ENCODE measurements at places on chromosomes 1 and 21.
A peak's percentile ranks its signal among the peaks of the same experiment; 100 is the strongest.

- no peak for DNase-seq
Measured at GRCh38 chr1:202193614-202194327, at the start of gene LGR6. Gene LGR6 (plus strand): TSS chr1:202193799. CDS start chr1:202193990, 191 bp downstream.

DNA sequence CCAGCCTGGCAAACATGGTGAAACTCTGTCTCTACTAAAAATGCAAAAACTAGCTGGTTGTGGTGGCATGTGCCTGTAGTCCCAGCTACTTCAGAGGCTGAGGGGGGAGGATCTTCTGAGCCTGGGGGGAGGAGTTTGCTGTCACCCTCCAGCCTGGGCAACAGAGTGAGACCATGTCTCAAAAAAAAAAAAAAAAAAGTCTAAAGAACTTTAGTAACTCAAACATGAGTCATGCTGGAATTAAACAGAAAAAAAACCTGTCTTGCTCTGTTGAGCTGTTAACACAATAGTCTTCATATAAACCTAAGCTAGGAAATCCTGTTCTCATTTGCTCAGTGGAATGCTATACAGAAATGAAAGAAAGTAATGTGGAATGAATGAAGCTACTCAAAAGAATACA lies 16.7 kb upstream of the DISP1 start:
- DNase-seq, result no peak

DNA sequence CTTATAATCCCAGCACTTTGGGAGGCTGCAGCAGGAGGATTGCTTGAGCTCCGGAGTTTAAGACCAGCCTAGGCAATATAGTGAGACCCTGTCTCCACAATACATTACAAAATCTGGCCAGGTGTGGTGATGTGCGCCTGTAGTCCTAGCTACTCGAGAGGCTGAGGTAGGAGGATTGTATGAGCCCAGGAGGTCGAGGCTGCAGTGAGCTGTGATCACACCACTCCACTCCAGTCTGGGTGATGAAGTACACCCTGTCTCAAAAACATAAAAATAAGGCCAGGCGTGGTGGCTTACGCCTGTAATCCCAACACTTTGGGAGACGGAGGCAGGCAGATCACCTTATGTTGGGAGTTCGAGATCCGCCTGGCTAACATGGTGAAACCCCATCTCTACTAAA lies 27.7 kb downstream of the L1TD1 start:
- no peak for DNase-seq

GRCh38 chr1:229376521-229376920 lies 33.7 kb upstream of the CCSAP start:
- DNase-seq, result no peak

GRCh38 chr21:43659136-43660000 lies at the start of the genes HSF2BP and RRP1B:
Gene HSF2BP (minus strand): TSS chr21:43659488. CDS start chr21:43658096, 1,392 bp downstream.
Gene RRP1B (plus strand): TSS chr21:43659560. CDS start chr21:43659665, 105 bp downstream.
- DNase-seq, result peak; percentile 22

DNA sequence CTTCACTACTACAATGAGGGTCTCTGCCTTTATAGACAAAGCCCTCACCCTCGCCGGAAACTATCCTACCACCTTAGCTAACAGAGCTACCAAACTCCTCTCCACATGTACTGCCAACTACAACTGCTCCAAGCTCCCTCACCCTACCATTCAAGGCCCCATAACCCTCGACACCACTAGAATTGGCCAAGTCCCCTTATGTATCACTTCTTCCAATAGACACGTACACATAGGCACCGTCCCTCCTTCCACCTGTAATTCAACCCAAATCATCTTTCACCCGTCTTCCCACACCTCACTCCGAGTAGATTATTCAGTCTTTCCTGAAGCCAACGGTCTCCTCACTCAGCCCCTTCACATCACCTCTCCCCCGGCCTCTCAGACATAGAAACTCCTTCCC lies 19.7 kb upstream of the CA6 start:
- DNase-seq, result no peak

DNA sequence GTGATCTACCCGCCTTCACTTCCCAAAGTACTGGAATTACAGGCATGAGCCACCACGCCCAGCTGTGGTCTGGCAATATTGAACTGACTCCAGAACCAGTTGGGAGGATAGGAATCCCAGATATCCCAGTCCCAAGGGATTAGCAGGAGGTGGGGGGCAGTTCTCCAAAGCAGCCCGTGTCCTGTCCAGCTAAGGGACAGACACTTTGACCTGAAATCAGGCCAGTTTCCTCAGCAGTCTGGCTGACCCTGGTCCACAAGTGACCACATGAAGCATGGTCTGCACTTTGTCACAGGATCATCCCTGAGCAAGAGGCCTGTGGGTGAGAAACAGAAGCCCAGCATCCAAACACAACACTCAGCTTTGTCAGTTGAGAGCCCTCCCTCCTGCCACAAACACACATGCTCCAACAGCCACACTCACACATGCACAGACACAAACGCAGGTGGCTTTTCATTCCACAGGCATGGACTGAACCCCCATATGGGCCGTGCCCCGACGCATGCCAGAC lies 2.7 kb upstream of the FDPS start:
- no peak for DNase-seq

GRCh38 chr1:145918992-145919939 lies 749 bp upstream of the PEX11B start:
- no peak for DNase-seq

DNA sequence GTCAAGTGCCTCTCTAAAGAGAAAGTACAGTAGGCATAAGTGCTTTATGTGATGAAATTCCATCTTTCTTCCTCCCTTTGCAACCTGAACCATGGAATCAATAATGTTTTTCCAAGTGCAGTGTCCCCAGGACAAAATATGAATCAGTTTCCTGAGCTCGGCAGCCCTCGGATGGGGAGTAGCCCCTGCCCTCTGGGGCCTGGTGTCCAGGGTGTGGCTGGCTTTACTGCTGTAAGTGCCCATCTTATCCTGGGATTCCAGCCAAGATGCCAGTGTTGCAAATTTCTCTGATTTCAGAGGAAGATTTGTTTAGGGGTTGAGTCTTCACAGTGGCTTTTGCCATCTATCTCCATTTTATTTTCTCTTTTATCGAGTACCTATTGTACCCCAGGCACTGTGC lies 40.5 kb upstream of the SRP9 start:
- DNase-seq, result no peak

DNA sequence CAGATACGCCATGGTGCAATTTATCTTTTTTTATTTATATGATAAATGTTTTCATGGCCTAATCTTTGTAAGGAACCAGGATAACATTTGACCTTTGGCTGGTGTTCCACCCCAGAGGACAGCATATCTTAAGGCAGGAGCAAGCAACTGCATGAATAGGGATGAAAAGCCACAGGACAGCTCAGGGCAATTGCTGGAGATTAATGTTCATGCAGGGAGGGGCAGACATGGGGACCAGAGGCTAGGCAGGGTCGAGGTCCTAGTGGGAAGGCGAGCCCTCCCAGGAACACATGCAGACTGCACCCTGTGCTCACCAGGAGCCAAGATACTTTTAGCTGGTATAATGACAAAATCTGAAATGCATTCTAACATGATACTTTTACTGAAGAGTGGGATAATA lies 74.4 kb upstream of the HAO2 start:
- DNase-seq, result no peak

DNA sequence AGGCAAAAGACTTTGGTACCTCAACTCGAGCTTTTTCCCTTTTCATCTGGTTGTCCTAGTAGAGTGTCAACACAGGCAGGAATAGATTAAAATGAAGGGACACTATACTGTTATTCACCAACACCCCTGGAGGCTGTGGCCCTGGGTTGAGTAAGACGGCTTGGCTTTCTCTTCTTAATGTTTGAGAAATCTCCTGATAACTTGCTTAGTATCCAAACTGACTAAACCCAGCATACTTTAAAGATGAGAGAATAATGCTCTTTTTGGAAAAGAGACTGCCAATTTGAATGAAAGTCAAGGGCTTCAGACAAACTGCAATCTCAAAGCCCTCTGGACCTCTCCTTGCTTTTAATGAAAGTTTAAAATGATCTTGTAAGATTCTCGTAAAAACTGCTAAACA lies 2.6 kb upstream of the SLC30A1 start:
- no peak for DNase-seq

DNA sequence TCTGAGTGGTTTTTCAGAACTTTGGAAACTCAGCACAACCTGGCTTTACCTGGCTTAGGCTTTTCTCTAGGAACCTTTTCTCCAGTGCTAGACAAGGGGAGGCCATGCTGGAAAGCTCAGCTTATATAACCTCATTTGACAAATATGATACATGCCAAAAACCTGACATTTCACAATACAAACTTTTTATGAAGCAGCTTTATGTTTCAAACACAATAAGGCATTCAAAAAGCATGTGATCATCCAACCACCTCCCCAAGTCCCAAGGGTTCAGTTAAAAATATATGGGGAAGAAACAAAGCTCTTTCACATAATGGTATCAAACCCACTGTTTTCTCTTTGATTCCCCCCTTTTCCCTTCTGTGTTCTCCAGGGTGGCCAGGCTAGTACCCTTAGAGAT lies 63.7 kb downstream of the ZC3H11B start:
- no peak for DNase-seq

DNA sequence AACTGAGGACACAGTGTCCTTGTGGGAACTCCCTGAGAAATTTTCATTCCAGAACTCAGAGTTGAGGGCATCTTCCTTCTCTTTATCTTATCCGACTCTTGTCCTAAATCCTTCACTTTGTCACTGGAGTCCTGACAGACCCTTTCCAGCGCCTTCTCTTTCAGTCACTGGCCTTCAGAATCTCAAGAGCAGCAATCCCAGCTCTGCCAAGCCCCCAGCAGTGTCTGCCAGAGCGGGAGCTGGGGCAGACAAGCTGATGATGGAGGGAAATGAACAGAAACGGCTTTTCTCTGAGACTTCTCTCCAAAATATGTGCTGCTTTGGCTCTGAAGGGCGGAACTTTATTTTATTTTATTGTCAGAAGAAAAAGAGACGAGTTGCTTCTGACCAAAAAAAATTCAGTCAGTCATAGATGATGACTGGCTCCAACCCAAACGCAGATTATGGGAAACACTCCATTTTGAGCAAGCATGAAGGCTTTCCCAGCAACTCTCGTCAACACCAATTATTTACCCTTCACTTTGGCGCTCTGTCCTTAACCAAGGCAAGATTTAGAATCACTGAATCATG lies 32.2 kb downstream of the MIS18A start:
- DNase-seq, result no peak

GRCh38 chr1:51442616-51443015 lies 76.5 kb downstream of the EPS15 start:
- DNase-seq, result no peak

DNA sequence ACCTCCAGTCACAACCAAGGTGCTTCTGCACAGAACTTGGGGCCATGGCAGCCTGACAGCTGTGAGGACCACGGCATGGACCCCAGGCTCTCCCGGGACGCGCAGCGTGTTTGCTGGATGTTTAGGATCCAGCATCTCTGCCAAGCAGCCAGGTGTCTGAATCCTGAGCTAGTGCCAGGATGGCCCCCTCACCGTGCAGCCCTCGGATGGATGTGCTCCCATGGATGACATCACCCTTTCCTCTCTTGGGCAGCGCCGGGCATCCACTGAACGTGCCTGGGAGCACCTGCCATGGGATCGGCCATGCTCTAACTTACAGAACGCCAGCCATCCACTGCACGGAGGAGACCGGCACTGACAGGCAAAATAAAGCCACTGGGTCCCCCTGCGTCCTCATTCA lies 53.9 kb downstream of the PRDM15 start:
- DNase-seq, result no peak

DNA sequence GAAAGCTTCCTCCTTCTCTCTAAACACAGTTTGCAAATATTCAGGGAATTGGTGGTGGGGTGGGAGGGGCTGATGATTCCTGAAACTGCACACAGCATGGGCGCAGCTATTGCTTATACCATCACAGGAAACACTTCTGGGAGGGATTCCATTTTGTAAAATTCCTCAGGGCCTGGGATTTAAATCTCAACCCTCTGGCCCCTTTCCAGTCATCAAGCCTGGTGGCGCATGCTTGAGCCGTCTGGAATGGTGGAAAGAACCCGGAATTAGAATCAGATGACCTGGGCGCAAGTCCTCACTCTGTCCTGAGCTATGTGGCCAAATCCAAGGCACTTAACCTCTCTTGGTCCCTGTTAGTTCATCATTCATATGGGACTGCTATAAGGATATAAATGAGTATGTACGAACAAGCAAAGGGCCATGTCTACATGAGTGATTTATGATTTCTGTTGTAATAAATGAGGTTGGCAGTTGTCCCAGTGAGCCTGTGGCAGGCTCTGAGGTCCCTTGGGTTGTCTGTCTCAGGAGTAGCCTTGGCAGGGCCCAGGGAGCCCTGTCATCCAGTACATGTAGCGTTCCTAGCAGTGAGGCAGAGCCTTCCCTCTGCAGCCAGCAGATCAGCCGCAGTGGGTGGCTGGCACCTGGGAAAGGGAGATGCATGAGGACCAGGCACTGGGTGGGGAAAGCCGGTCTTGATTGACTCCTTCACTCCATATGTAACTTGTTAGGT lies 72.0 kb downstream of the MAN1C1 start:
- no peak for DNase-seq

- no peak for DNase-seq
Measured at GRCh38 chr1:82398357-82398756, 597.6 kb downstream of the ADGRL2 start.

DNA sequence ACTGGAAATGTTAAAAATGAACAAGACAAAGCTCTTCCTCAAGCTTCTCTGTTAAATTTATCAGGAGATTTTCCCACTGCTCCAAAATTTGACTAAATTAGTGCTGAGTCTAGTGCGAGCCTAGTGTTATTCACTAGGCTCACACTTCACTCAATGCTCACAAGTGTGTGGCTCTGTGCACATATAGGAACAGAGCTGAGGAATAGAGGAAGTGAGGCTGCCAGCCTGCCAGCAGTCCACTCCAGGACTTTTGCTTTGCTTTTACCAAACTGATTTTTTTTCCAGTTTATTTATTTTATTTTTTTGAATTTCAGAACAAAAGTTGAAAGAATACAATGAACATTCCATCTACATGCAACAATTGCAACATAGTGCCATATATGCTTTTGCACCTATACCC lies 87.2 kb downstream of the VAV3 start:
- DNase-seq, result no peak

DNA sequence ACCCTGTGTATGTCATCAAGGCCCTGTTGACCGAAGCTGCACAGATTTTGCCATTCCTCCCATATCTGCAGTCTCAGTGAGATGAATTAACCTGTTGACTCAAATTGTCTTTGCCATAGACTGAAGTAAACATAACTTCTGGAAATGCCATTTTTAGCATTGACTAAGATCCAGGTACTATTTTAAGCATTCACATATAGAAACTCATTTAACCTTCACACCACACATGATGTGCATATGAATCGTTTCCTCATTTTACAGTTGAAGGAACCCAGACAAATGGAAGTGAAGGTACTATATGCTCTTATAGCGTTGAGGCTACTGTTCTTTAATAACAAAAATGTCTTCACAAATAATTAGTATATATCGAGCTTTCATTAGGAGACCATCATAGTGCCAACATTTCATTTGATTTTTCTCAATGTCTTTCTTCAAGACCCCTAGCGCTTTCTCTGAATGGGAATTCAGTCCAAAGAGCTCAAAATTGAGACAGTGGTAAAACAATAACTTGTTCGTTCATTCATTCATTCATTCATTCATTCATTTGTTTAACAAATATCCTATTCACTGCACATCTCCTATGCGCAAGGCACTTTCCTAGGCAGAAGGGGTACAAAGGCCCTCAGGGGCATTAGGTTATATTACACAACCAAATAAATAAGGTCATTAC lies 444.7 kb downstream of the ADGRL2 start:
- DNase-seq, result no peak

Measured in NCI-H524 treated with DMSO at 0.1 percent for 48 hours (cell line).